ENCODE measurements at places on chromosomes 12 and 14. TPM values are rescaled to one million over a fixed set of nuclear protein-coding genes. Genes with fewer than 3 reads are reported as not detected.

RPAP3 gene
- 19.9 TPM for total RNA-seq

PLEK2 gene
- total RNA-seq: not detected

KRT75 gene
- total RNA-seq: not detected

DIO2 gene
- total RNA-seq: 7.2 TPM

PTGDR gene
- 1.1 TPM for total RNA-seq

TSHR gene
- not detected for total RNA-seq

SERPINA6 gene
- total RNA-seq: not detected

FUT8 gene
- total RNA-seq: 11.5 TPM

ACSM4 gene
- total RNA-seq: not detected

LBHD2 gene
- total RNA-seq: not detected
